ENCODE measurements at places on chromosomes 11 and 22. TPM values are rescaled to one million over a fixed set of nuclear protein-coding genes. Genes with fewer than 3 reads are reported as not detected.

DNA sequence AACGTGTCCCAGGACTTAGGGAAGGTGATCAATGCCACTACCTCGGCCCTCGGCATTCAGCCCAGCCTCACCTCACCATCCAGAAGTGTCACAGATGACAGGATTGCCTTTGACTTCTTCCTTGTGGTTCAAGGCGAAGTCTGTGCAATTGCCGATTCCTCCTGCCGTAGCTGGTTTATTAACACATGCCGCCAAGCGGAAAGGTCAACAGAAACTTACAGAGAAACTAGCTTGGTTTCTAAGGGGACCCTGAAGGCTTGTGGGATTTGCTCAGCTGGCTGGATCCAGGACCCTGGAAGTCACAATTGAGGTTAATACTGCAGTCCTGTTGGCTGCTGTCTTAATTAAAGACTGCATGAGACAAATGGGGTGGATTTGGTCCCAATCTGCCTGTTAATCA lies 65.6 kb downstream of the SHANK2 start:
- DNase-seq = no peak

- DNase-seq = no peak
These were observed 633.6 kb downstream of the OPCML start for GRCh38 chr11:132898676-132899075.

GRCh38 chr11:126159719-126160344 lies 51.6 kb downstream of the RPUSD4 start:
- DNase-seq = no peak

DNA sequence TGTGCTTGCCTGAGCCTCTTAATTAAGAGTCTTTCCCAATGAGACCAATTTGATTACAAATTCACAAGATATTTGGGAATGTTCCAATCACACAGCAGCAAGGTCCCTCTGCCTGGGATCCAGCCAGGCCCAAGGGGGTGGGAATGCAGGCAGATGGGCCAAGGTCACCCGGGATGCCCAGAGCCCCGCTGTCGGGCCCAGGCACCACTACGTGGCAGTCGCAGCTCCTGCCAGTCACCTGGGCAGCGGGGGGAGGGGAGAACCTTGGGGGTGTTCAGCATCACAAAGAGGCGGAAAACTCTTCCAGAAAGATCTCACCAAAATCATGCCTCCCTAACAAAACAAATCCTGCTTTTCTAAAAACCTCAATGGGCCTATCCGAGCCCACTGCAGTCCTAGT lies 30.9 kb downstream of the PPM1F start:
- no peak for DNase-seq

DNA sequence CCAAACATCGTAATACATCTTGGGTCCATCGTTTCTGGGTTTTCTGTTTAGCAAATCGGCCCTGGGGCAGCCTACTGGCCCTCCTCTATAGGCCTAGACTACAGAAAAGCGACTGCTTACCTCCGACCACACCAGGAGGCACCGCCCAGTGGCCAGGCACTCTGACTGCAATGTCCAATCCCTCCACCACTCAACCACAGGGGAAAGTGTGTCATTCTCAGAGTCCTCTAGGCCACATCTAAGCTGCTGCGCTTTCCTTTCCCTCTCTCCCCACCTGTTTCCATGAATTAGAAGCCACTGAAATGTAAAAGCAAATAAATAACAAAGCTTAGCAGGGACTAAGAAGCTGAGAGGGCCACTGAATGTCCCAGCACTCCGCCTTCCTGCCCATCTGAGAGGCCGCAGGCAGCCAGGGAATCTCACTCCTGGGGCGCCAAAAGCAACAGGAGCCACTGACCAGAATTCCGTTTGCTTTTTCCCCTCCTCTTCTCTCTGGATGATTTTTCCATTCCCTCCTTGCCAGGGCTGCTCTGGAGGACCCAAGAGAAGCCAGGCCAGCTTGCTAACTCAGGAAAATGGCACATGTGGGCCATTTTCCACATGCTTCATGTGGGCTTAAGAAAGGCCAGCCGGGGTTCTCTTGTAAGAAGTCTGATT lies 50.1 kb upstream of the FLI1 start:
- DNase-seq = no peak

DNA sequence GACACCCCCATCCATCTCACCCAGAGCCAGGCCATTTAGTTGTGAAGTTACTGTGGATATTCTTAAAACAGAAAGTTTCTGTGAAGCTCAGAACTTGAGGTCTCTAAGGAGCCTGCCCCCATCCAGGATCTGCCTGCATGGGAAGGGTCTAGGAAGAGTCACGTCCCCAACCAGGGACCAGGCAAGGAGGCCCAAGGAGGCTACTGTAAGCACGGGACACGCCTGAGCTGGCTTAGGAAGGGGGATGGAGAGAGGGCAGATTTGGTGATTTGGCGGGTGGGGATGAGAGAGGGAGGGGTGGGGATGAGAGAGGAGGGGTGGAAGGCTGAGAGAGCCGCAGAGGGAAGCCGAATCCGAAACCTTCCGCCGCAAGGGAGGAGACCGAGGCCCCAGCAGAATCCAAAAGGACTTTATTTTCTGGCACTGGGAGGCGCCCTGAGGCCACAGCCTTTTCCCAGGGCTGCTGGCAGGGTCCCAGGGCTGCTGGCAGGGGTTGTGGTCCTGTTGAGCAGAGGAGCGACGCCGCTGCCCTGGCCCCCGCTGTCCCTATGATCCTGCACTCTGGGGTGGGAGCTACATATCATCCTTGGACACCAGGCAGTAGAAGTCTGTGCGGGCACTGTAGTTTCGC lies 9.4 kb downstream of the SIGIRR start:
- DNase-seq = peak; percentile 40

The CDC42EP2 gene
- total RNA-seq = 15.1 TPM

DNA sequence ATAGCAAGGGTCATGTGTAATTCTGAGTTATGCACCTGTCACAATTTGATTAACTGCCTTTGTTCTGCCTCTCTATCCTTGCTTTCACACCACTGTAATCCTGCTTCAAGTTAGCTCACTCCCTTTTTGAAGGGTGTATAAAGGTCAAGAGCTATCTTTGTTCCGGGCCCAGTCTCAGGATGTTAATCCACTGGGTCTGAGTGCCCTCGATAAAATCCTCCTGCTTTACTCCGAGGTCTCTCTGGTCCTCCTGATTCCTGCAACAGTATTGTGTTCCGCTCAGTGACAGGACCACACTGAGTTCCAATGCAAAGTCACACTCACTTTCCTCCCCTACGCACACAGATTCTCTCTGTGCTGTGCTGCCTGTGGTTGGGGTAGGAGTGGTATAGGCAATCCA lies 186.5 kb downstream of the DYNC2H1 start:
- no peak for DNase-seq

The C11orf87 gene
- total RNA-seq = not detected

The TLCD5 gene
- 0.58 TPM for total RNA-seq

GRCh38 chr11:120197977-120198376 lies 12.9 kb upstream of the OAF start:
- no peak for DNase-seq

DNA sequence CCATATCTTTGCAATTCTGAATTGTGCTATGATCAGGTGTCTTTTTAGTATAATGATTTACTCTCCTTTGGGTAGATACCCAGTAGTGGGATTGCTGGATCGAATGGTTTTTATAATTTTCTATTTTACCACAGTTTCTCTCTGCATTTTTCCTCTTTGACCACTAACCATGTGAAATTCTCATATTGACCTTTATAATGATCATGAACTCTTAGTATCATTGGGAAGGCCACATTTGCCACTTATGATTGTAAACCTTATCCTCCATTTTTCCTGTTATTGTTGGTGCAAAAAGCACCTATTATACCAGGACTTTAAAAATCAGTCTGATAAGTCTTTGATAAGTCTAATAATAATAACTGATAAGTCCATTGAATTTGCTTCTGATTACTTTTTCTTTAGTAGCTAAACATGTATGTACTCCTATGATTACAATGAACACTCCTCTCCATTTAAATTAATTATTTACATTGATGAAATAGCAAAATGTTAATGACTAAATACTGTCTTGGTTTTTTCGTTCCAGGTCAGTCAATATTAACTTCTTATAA lies 9.6 kb downstream of the NEAT1 start:
- no peak for DNase-seq

GRCh38 chr11:9263840-9264315 lies 1.3 kb downstream of the DENND5A start:
- no peak for DNase-seq

DNA sequence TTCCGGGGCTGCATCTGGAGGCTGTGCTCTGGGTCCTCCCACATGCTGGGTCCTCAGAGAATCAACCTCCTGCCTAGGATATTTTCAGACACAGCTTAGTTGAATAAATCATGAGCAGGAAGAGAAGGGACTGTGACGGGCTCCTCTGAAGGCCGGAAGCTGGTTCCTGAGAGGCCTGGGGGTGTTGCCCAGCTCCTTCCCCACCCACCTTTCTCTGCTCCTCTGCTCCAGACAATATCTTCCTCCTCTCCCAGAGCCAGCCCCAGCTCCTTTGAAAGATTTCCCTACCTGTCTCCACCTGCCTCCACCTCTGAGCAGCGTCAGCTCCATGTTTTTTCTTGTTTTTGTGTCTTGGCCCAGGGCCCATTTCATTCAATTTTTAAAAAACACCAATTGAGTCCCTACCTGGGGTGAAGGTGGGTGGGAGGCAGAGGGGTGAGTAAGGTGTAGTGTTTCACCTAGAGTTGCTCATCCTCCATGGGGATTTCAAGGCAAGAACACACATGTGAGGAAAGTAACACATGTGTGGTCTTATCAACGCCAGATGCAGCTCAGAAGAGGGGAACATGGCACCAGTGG lies 24.8 kb upstream of the THY1 start:
- DNase-seq = no peak

The FAM180B gene
- total RNA-seq = not detected

DNA sequence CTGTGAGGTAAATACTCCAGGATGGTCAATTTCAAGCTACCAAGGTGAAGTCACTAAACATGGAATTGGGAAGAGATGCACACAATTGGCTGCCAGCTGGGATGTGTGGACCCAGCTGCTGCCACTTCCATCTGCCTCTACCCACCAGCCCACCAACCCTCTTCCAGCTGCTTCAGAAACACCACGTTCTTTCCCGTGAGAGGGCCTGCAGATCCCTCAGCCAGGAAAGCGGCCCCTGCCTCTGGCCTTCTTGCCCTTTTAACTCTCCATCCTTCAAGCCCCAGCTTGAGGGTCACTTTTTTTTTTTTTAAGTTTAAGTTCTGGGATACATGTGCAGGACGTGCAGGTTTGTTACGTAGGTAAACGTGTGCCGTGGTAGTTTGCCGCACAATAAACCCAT lies 20.0 kb downstream of the PRG3 start:
- no peak for DNase-seq

DNA sequence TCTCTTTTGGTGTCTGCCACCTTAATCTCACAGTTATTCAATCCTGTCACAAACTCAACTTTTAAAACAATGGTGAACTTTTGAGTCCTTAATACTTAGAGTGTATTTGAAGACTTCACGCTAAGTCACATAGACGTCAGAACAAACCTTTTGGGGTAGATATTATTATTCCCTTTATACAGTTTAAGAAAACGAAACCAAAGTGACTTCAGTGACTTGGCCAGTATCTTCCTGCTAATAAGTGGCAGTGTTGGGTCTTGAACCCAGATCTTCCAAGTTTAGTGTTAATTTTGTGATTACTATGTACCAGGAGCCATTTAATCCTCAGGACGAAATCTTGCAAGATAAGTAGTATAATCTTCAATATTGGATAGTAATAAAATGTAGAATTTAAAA lies 691 bp downstream of the CEP295 start:
- DNase-seq = no peak

Data from stomach (tissue), 19 donors.